Foreskin keratinocyte (primary cell): ENCODE measurements at places on chromosomes 1 and 21. TPM values are rescaled to one million over a fixed set of nuclear protein-coding genes. Genes with fewer than 3 reads are reported as not detected.

The PPP2R5A gene
- 12.2 and 15.2 TPM in 2 replicates for polyA plus RNA-seq

GRCh38 chr1:168455764-168456163, 88.0 kb downstream of the XCL2 start:
- no peak for DNase-seq

- DNase-seq = no peak
These were observed 307.4 kb upstream of the ADGRL2 start for GRCh38 chr1:81493102-81493869.

The NECTIN4 gene
- polyA plus RNA-seq = 0.19 and 0.39 TPM in 2 replicates

DNA sequence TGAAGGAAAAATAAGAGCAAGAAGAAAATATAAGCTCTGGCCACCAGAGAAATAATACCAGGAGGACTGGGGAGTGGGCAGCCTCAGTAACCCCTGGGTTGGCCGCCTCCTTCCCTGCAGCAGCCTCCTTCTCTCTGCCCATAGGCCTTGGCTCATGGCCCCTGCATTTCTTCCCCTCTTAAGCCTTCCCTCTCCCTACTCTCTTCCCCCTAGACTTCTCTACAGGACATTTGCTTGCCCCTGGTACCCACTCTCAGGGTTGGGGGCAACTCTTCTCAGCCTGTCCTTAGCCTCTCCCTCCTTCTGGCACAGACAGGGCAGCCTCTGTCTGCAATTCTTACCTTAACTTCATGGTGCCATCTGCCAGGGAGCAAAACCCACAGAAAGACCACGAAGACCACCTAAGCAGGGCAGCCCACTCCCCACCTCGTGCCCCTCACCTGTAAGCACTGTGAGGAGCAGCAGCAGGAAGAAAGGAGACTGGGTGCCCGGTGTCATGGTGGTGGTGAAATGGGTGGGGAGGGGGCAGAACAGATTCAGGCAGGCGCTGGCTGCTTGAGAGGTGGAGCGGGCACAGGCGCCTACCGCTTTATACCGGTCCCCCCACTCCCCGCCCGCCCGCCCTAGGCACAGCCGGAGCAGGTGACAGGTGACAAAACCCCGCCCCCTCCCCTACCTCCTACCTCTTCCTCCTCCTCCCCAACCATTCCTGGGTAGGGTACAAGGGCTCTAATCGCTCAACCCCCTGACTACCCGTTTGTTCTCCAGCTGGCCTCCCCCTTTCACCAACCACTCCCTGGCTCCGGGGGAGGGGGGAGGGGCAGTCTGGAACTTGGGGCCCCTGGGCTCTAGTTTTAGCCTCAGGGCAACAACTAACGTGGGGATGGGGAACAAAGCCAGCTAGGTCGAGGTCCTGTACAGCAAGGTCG, 15.1 kb downstream of the THBS3 start:
- DNase-seq = no peak

DNA sequence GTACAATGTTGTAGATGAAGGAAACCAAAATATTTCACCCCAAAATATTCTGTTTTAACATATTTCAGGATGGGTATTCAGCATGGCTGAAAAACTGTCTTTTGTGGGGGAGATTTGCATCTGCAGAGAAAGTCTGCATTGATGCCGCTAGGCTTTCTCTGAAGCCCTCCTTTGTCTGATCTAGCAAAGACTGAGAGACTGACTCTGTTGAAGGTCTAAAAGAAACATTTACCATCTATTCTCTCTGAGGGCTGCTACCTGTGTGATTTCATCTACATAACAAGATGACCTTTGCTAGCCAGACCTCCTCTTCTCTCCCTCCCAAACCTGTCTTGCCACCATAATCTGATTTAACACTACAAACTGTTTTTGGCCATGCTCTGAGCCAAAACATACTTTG, 12.4 kb upstream of the MT1HL1 start:
- no peak for DNase-seq
